ENCODE measurements at places on chromosomes 4 and X.

- no peak for DNase-seq
Observed at GRCh38 chr4:117817301-117817700, 217.0 kb upstream of the NDST3 start.

DNA sequence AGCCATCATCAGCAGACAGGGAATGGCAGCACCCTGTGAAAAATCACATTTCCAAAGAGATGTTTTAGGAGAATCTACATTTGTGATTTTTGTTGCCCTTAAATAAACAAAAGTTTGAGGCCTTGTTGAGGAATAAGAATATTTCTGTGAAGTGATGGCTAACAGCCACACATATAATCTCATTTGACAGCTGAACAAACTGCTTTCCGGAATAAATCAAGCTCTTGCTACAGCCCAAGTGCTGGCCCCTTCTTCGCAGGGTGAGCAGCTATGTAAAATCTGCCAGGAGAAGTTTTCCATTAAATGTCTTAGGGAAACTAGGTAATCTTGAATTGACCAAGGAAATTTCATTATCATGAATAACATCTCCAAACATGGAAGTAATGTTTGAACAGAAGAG, 106.4 kb upstream of the GPM6B start:
- DNase-seq: no peak

DNA sequence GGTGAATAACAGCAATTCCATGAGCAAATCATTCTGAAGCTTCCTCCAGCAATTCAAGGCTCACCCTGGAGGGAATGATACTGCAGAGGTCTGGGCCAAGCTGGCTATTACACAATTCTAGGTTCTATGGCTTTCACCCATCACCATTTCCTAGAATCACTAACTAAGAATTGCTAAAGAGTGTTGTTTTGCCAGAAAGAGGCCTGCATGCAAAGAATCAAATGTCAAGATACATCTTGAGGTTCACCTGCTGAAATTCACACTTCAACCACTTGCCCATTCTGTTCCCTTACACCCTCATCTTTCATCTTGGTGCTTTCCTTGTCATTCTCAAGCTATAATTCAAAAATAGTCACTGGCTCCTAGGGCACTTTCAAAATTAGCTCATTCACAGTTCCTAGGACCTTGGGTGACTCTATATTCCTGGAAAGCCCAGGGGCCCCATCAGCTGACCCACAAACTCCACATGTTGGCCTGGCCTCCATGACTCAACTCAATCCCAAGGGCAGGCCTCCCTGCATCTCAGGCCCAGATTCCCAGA, 7.0 kb downstream of the APBB2 start:
- no peak for DNase-seq

DNA sequence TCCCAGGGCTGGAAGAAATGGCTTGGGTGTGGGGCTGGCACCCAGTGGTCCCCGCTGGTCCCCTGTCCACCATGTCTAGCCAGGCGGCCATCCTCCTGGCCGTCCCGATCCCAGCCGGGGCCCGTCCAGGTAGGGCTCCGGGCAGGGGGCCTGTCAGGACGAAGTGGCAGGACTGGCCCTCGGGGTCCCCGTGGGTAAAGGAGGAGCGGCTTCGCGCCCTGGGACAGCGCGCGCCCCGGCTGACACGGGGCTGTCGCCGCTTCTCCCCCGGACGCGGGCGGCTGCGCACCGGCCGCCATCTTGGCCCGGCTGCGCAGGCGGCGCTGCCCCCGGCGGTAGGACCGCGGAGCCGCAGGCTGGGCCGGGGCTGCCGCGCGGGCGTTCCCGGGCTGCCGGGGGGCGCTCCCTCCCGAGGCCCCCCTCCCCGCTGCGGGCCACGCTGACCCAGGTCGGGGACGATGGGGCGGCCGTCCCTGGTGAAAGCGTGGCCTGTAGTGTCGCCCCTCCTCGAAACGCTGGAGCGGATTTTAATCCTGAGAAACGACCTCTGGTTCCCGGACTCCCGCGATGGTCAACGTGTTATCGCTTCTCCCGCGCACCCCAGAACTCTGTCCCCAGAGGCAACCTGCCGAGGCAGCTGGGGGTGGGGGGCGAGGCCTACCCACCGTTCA, 60.4 kb upstream of the BCOR start:
- peak; percentile 43 for DNase-seq

- DNase-seq: no peak
Observed at GRCh38 chr4:15405018-15405417, 22.8 kb upstream of the C1QTNF7 start.

GRCh38 chrX:7927259-7928167, at the start of gene PNPLA4:
PNPLA4 (minus strand) TSS chrX:7927413; CDS start chrX:7926119, 1,294 bp downstream.
- DNase-seq: peak; percentile 90

GRCh38 chr4:149211876-149212275, 603.8 kb downstream of the IQCM start:
- no peak for DNase-seq

GRCh38 chr4:24778464-24779225, 16.7 kb upstream of the SOD3 start:
- no peak for DNase-seq

DNA sequence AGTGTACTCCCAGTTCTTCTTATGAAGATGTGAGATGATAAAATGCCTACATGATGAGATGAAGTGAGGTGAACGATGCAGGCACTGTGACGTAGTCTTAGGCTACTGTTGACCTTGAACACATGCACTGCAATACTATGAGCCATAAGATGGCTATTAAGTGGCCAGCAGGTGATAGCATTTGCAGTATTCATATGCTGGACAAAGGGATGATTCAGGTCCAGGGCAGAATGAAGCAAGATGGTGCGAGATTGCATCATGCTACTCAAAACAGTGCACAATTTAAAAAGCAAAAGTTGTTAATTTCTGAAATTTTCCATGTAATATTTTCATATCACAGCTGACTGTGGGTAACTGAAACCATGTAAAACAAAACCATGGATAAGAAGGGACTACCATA, 781.4 kb downstream of the PCDH18 start:
- DNase-seq: no peak

DNA sequence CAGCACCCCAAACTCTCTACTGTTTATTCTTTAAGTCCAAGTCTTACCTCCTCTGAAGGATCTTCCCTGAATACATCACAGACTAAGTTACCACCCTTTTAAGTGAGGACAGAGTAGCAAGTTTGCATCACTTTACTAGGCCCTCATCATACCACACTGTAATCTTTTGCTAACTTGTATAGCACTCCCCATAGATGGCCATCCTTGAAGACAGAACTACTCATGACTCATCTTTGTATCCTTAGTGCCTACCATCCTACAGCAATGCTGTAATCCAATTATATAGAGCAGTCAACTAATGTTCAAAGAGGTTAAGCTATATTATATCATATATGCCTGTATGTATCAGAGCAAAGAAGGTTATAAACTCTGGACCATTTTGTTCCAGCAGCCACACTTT, 101.4 kb downstream of the ADAMTS3 start:
- no peak for DNase-seq

DNA sequence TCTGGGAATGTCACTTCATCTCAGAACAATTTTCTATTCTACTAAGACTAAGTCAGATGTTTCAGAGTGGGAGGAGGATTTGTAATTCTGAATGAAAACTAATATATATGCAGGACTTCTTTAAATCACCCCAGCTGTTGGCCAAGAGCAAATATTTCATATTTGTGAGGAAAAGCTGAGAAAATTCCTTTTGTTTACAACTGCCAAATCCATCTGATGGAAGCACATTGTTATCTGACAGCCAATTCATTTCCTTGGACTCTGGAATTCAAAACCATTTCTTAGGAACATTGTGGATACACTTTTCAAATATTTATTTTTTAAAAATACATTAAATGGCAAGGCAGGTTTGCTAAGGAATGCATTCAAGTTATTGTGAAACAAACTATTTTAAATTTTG, 8.0 kb downstream of the SLIT2 start:
- no peak for DNase-seq

DNA sequence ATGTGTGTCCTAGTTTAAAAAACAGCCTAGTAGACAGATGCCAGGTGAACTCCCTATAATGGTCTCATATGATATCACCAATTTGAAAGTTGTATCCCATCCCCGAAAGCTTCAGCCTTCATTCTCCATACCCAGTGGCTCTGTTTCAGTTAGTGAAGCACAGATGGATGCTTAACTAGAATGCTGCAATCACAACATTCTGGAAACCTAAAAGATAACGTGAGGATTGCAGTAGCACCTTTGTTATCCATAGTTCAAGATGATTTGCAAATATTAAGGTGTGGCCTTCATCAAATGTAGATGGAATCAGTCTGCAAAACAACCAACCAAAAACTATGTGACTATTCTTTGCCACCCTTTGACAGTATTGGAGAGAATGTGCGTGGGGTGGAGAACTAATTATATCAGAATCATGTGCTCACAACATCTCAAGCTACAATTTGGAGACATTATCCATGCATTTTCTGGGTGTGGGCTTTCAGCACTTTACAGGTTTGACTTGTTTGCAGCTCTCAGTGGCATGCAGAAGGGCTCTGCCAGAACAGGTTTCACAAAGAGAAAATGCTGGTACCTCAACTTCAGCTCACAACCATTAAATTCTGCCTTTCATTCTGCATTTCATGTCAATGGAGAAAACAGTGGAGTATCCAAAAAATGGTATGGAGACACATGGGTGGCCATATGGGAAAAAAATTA, 18.3 kb upstream of the PPID start:
- no peak for DNase-seq

- DNase-seq: no peak
Observed at GRCh38 chr4:140239311-140239710, 85.3 kb upstream of the MAML3 start.

DNA sequence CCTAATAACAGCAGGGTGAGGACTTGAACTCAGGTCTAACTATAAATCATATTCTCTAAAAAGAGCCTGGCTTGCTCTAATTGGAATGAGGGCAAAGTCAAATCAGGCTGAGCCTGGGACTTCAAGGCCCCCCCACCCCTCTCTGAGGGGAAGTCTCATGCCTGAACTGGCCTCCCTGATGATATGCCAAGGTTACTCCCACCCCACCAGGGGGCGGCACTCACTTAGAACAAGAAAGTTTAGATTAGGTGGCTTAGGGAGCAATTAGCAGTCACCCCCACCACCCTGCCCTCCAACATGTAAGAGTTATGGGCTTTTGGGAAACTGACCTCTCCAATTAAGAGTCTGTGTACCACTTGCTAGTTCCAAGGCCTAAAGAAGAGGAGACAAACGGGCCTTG, 2.7 kb downstream of the FOXO4 start:
- DNase-seq: peak; percentile 80

DNA sequence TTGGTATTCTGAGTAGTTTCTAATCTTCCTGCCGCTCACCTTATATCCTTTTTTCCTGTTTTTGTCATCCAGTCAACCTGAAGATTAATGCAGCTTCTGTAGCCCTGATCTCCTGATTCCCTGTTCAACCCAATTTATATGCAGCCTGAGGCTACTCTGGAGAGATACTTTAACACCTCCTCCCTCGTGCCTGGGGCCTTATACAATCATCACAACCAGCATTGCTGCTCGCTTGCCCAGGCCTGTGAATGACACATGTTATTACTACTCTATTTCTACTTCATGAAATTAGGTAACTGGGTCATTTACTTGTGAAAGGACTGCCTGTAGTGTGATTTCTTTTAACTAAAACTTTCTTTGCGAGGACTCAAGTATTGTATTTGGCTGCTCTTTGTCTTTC, 33.7 kb upstream of the WDR17 start:
- no peak for DNase-seq

DNA sequence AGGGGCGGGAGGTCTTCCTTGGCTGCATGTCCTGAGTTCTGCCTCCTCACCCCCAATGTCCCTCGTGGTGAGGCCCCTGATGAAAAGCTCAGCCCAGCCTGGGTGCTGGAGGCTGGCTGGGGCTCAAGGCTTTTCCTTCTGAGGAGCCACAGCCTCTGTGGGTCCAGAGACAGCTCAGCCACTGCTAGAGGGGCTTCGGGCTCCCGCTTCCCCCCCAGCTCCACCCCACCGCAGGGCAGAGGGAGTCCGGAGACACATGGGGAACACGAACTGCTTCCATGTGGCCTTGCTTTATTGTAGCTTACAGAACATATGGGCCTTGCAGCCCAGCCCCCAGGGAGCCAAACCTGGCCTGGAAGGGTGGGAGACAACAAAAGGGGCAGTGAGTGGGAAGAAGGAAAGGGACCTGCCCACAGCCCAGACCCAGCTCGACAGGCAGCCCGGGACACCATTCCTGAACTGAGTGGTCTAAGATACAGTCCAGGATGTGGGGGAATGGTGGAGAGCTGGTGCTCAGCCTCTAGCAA, 89.9 kb upstream of the NKX1-1 start:
- no peak for DNase-seq

GRCh38 chrX:121231566-121232358, 184.4 kb downstream of the GLUD2 start:
- DNase-seq: no peak

DNA sequence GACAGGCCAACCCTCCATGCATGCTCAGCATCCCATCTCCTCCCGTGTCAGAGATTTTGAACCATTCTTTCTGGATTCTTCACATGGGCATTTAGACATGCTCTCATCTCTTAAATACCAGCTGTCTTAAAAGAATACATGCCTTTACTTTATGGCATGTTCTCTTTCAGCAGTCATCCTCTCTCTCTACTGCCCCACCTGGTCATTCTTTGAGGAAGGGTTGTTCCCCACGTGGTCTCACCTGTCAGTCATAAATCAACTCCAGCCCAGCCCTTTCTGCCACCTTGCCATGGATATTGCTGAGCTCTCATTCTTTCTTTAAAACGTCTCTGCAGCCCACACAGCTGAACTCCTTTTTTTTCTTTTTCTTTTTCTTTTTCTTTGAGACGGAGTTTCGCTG, 111.3 kb downstream of the ARHGAP10 start:
- DNase-seq: no peak

GRCh38 chr4:107044170-107044569, 8.1 kb upstream of the DKK2 start:
- DNase-seq: no peak

DNA sequence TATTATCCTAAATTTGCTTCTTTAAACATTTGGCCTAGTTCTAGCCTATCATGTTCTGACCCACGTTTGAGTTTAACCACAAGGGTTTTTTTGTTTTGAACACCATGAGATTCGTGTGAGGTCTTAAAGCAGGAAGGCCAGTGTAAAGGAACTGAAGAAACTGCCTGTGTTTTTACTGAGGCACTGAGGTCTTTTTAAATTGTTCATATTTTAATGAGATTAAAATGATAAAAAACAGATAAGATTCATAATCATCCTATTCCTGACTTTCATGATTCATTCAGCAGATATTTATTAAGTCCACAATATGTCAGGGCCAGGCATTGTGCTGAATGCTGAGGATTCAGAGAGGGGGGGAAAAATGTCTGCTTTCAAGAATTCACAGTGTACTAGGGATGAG, 3.2 kb downstream of the RPS6KA3 start:
- DNase-seq: no peak

DNA sequence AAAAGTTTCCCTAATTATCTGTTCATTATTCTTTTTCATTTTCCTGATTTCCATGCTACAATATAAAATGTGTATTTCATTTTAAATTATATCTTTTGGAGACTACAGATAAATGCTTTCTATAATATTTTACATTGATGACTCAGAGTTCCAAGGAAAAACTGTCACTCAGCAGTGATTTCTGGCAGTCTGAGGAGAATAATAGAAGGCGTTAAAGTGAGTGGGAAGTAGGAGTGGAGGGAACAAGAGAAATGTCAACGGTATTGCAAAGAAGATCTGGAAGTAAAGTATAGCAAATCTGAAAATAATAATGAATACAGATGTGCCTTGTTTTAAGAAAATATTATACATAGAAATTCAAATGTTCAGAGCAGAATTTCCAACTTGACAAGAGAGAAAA, 293.6 kb upstream of the PITX2 start:
- DNase-seq: no peak

- DNase-seq: peak; percentile 56
Observed at GRCh38 chr4:6909970-6910339, 329 bp downstream of the TBC1D14 start.
